ENCODE measurements at places on chromosomes 12 and 14. TPM values are rescaled to one million over a fixed set of nuclear protein-coding genes. Genes with fewer than 3 reads are reported as not detected.
A peak's percentile ranks its signal among the peaks of the same experiment; 100 is the strongest.

Gene CDKN3
- 0.79 TPM for total RNA-seq

Gene BICDL1
- 8.0 TPM for total RNA-seq

Gene AJUBA
- 17.8 TPM for total RNA-seq

DNA sequence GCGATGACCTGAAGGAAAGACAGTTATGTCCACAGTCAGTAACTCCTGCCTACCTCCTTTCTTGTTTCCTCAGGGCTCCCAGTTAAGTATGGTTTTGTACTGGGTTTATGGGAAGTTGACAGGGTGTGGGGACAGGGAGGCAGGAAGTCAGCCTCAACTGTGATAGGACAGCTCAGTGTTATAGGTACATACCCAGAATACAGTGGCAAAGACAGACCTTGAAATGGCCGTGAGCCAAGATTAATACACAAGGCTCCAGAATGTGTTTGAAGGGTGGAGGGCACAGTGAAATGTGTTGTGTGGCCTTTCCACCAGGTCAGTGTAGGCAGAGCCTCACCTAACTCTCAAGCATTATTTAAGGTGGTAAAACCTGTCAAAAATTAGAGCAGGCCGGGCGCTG lies 4.6 kb upstream of the BIN2 start:
- no peak for DNase-seq
- H3K36me3 ChIP-seq, result no peaks in the 10 kb centered on the region
- no peaks in the 10 kb centered on the region for H3K27me3 ChIP-seq
- no peak overlapping the region for H3K27ac ChIP-seq

DNA sequence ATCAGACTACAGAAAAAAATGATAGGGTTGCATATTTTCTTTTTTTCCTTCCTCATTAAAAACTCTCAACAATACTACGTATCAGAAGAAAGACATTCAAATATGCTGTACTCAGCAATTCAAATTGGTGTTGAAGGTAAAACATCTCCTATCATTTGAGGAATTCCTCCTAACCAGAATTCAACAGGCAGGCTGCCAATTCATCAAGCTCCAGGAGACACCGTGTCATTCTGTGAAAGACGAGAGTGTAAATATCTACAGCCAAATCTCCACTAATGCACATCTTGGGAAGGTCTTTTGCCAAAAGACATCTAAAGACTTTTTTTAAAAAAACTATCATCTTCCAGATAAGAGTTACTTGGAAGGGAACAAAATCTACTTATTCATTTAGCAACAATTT lies 26.6 kb downstream of the NT5DC3 start:
- H3K4me1 ChIP-seq, result no peaks in the 10 kb centered on the region
- no peak for DNase-seq
- no peak overlapping the region for H3K4me3 ChIP-seq
- H3K27ac ChIP-seq, result no peak overlapping the region
- H3K27me3 ChIP-seq, result no peaks in the 10 kb centered on the region
- H3K36me3 ChIP-seq, result no peaks in the 10 kb centered on the region

DNA sequence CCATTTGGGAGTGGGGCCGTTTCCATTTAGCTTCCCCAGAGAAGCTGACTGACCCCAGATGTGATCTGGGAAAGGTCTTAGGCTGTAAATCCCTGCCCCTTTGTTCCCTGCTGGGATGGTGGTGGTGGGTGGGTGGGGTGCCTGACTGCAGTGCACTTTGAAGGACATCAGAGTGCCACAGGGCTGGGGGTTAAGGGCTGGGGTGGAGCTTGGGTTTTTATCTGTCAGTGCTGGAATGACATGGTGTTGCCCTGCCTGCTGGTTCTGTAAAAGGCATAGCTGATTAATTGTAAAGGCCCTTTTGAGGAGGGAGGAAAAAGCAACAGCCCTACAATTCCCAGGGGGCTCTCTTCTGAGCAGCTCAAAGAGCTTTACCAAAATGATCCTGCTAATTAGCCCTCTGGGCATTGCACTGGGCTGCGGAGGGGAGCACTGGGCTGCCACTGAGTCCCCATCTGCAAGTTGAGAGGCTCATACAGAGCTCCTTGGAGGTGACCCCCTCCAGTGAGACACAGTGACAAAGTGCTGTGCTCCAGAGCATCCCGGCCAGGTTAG lies 21.1 kb downstream of the PLEKHG3 start:
- no peak for DNase-seq
- no peaks in the 10 kb centered on the region for H3K27me3 ChIP-seq
- peaks cover 21% of the 10 kb centered on the region for H3K36me3 ChIP-seq
- H3K27ac ChIP-seq, result peak overlapping the region; percentile 78
- H3K4me1 ChIP-seq, result peaks cover 37% of the 10 kb centered on the region

- no peaks in the 10 kb centered on the region for H3K4me1 ChIP-seq
- no peak overlapping the region for H3K4me3 ChIP-seq
- no peaks in the 10 kb centered on the region for H3K27me3 ChIP-seq
These were observed 127.1 kb downstream of the FIGNL2 start for GRCh38 chr12:51721282-51721940.

GRCh38 chr14:101446387-101446969 lies 114.8 kb upstream of the DIO3 start:
- no peaks in the 10 kb centered on the region for H3K36me3 ChIP-seq
- no peaks in the 10 kb centered on the region for H3K27me3 ChIP-seq
- peaks cover 5% of the 10 kb centered on the region for H3K4me1 ChIP-seq
- H3K4me3 ChIP-seq, result no peak overlapping the region
- DNase-seq, result peak; percentile 41

Gene CCDC88C
- 20.2 TPM for total RNA-seq

Data from pancreas (tissue), 10 donors.